Erythroblast (primary cell): ENCODE measurements at places on chromosomes 6 and 20.

- DNase-seq, result no peak
Observed at GRCh38 chr6:2947445-2947844, 23.9 kb downstream of the SERPINB6 start.

DNA sequence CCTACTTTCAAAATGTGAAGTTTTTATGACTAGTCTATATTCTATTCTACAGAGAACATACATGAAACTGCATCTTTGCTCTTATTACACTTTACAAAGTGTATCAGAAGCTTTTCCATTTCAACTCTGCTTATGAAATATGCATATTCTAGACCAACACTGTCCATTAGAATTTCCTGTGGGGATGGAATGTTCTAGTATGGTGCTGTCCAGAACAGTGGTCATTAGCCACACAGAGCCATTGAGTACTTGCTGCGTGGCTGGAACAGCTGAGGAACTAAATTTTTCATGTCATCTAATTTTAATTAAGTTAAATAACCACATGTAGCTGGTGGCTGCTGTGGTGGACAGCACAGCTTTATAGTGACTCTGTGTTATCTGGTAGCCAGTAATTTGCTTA, 105.9 kb upstream of the PDE10A start:
- no peak for DNase-seq

DNA sequence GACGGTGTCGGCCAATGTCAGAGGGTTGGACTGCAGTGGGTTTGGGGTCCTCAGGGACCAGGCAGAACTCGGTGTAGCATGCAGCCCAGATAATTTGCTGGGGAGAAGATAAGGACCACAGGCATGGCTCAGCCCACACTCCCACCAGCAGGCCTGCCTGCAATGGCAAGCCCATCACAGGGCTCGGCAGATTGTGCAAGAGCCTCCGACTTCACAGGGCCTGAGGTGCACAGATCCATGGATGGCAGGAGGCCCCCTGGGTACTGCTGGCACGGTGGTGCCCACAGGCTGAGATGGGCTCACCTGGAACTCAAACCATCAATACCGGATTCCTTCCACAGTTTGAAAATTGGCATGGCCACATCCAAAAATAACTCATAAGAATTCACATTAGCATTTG, 180.3 kb downstream of the TTLL2 start:
- DNase-seq, result no peak

- peak; percentile 64 for DNase-seq
Observed at GRCh38 chr20:46040902-46041535, 12.0 kb downstream of the SLC12A5 start.

GRCh38 chr20:60213126-60213893, 255.1 kb downstream of the CDH26 start:
- no peak for DNase-seq

DNA sequence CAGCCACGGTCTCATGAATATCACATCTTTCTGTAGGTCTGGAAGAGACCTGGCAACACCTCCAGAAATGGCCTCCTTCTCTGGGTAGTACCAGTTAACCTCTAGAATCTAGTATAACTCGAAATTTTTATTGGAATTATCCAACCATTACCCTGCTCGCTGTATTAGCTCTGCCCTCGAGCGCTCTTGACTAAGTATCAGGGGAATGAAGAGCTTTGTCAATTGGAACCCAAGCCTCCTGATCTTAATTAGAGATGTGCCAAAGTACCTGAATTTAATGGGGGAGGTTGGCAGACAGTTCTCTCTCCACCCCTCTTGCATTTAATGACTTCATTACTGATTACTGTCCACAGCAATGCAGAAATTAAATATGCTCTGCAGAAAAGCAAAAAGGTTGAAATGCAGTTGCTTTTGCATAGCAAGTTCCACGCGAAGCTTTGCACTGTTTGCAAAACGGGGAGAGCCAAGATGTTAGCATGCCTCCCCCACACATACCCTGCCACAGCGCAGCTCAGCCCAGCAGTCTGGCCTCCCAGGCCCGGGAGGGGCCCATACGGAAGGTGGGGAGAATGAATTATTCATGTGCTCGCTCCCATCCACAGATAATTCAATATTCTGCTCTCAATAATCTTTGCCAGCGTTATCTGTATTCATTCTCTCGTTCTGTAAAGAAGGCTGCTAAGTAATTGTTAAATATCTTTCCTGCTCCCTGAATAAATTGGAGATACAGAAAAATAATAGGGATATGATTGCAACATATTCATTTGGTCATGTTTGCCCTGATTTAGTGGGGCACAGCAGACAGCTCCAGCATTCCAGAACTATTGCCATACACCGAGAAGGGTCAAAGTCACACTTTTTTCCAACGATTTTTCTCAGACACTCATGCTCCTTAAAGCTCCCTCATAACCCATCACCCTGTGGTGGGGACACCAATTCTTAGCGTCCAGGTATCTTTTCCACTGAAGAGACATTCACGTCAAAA, 305.8 kb downstream of the CDH26 start:
- DNase-seq, result no peak

GRCh38 chr20:61307686-61308476, 55.8 kb downstream of the CDH4 start:
- no peak for DNase-seq

GRCh38 chr20:9019833-9020232, 49.1 kb upstream of the PLCB4 start:
- DNase-seq, result no peak

DNA sequence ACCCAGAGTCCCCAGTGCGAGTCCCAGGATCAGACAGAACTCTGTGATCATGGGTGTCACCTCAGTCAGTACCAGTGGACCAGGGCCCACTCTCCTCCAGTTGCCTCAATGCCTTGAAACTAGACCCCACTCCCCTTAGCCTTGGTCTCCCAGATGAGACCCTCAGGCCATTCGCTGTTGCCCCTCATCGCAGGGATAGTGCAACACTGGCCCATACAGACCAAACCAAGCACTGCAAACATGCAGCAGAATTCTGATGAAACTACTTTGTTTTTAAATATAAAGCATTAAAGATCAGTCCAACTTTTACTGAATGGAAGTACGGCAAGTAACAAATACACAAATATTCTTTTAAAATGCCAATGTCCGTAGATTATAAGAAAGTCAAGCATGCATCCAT, 101.2 kb upstream of the NT5E start:
- no peak for DNase-seq

DNA sequence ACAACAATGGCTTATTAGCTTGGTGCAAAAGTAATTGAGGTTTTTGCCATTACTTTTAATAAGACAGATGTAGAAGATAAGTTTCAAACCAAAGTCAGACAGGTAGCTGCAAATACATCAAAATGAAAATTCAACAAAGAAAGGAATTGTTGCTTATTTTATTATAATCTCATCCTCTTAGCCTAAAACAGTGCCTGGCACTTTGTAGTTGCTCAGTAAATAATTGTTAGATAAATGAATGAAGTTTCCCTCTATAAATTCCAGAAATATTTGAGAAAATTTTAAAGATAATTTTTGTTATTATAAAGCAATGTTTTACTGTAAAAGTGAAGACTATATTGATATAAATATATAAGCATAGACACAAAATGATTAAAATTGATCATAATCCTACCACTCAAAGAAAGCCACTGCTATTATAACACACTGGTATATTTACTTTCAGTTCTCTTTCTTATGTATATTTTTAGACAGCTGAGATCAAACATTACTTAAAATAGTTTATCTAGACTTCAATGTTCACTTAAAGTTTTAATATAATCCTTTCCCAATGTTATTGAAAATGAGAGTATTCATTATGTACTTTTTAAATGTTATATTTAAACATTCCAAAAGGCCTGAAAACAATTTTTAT, 42.5 kb downstream of the SESN1 start:
- DNase-seq, result no peak

DNA sequence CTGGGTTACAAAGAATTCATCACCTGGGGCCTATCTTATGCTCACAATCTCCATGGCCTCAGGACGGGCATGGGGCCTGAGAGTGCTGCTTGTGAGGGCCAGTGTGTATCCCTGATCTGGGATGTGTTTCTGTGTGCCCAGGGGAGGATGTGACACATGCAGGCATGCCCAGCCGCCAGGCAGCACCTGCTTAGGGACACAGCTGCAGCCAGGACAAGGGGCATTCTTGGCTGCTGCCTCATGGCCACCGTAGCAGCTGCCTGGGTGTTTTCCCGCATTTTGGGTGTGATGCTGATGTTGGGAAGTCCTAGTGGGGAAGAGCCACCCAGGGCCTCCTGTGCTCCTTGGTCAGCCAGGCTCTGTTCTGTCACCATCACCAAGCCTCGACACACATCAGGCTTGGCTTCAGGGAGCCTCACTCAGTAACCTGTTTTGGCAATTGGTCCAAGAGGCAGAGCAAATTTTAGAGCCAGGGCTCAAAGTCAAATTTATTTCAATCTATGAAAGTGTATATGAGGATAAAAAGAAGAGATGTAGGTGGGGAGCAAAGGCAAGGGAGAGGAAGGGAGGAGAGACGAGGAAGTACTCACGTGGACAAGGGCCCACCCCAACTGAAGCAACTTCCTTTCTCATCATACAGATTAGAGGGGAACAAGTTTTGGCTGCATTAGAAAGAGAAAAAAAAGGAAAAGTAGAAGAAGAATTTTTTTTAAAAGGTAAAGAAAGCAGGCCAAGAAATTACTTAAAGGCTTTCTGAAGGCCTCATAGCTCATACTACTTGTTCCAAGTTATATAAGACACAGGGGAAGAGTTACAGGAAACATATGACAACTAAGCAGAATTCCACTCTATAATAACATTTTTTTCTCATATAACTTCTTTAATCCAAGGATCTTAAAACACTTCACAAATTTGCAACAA, 269.9 kb upstream of the SUPT3H start:
- no peak for DNase-seq

DNA sequence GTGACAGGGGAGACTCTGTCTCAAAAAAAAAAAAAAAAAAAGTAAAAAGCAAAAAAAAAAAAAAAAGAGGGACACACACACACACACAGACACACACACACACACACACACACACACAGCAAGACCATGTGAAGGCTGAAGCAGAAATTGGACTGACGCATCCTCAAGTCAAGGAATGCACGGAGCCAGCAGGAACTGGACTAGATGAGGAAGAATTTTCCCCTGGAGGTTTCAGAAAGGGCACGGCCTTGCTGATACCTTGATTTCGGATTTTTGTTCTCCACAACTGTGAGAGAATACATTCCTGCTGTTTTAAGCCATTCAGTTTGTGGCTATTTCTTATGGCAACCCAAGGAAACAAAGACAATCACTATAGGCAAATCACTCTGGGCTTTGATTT, 176.9 kb upstream of the SALL4 start:
- DNase-seq, result no peak

- DNase-seq, result peak; percentile 44
Observed at GRCh38 chr6:39171489-39172376, 56.7 kb upstream of the SAYSD1 start.

- DNase-seq, result no peak
Observed at GRCh38 chr20:63858393-63859165, 2.7 kb upstream of the ABHD16B start.

GRCh38 chr6:29749308-29749662, 26.1 kb downstream of the HLA-F start:
- peak; percentile 53 for DNase-seq

GRCh38 chr20:10683537-10683936, 9.7 kb upstream of the JAG1 start:
- DNase-seq, result no peak

DNA sequence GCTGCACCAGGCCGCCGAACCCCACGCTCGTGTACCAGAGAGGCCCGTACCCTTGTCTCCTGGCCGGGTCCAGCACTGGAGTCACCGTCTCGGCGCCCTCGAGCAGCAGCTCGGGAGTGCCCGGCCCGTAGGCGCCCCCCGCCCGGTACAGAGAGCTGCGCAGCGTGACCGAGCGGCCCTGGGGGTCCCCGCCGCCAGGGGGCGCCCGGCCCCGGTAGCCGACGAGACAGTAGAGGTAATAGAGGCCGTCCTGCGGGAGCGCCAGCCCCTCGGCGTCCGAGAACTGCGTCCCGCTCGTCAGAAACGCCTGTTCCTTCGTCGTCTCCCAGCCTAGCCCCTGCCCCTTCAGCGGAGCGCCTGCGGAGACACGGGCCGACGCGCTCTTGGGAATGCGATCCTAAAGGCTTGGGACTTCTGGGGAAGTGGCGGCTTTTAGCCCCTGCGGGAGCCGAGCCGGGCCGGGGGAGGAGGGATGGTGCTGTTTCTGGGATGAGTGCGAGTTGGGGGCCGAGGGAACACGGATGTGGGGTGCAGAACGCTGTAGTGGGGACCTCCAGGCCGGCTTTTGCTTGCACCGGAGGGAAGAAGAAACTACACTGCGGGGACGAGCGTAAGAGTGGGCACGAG, 1.3 kb downstream of the LTB start:
- DNase-seq, result peak; percentile 88

GRCh38 chr6:100979267-100979666, 98.1 kb upstream of the ASCC3 start:
- no peak for DNase-seq

DNA sequence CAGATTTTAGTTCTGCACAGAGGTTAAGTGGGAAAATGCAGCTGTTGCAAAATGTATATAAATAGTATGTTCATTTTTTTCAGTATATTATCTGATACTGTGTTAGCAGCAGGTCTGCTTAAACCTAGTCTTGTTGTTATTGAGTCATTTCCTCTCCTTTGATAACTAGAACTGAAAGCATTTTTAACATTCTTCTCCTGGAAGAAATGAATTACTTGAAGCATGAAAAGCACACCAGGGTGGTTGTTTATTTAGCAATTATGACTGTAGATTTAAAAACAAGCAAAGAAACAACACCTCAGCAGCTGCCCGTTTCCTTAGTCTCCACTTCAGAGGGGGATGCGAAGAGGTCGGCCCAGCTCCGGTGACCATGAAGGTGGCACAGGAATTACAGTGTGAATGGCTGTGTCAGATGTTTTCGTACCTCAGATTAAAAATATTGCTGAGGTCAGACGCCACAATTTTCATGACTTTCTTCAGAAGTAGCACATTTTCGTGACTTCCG, 53.5 kb downstream of the GOPC start:
- DNase-seq, result no peak

GRCh38 chr6:27161946-27162603, 85.4 kb upstream of the PRSS16 start:
- DNase-seq, result peak; percentile 73

GRCh38 chr6:82521369-82521768, 157.8 kb downstream of the TPBG start:
- DNase-seq, result no peak

DNA sequence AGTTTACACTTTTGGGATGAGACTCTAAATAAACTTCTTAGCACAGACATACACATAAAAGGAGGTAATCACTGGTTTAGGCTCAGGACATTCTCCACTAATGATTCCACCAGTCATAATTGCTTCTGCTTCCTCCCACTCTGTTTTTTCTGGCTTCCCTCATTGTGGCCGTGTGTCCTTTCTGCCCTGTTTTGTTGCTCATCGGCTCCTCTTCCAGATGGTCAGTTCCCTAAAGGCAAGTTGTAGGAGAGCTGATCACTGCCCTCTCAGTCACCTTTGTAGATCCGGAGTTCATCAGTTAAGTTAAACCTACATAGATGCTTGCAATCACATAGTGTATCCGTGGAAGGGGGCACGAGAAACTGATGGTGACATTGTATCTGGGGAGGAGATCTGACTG, 200.5 kb upstream of the ARG1 start:
- DNase-seq, result no peak

- peak; percentile 56 for DNase-seq
Observed at GRCh38 chr6:142155895-142156757, 9.1 kb downstream of the VTA1 start.
